ENCODE measurements at places on chromosomes 5 and 9.

DNA sequence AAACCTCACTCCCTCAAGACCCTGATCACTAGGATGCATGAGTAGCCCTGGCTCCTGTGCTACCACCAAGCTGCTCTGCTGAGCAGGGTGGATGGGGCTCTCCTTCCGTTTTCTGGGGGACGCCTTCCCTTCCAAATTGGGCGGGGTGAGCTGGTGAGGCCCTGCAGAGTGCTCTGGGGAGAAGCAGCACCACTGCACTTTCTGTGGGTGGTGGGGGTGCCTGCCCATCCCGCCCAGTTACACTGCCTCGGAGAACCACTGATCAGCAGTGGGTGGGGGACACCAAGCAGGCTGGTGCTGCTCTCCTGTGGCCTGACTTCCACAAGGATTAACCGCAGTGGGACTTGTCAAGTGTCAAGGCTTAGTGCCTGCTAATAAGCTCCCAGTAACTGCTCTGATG lies 19.0 kb downstream of the GFPT2 start:
- no peak for DNase-seq

DNA sequence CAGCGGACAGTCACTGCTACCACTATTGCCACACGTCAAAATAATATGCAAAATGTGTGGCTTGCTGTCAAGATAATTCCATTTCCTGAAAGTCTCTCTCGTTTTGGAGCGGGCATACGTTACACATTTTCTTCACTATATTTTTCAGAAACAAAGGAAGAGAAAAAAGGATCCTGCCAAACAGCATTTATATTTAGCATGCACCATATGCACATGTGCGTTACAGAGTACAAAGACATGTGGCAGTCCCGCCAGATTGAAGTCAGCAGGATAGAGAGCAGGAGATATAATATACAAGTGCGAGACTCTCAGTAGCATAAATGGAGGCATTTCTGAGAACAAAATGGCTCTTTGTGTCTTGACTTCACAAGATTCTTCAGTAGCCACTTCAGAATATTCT lies 221.6 kb upstream of the KIF2A start:
- DNase-seq = no peak

DNA sequence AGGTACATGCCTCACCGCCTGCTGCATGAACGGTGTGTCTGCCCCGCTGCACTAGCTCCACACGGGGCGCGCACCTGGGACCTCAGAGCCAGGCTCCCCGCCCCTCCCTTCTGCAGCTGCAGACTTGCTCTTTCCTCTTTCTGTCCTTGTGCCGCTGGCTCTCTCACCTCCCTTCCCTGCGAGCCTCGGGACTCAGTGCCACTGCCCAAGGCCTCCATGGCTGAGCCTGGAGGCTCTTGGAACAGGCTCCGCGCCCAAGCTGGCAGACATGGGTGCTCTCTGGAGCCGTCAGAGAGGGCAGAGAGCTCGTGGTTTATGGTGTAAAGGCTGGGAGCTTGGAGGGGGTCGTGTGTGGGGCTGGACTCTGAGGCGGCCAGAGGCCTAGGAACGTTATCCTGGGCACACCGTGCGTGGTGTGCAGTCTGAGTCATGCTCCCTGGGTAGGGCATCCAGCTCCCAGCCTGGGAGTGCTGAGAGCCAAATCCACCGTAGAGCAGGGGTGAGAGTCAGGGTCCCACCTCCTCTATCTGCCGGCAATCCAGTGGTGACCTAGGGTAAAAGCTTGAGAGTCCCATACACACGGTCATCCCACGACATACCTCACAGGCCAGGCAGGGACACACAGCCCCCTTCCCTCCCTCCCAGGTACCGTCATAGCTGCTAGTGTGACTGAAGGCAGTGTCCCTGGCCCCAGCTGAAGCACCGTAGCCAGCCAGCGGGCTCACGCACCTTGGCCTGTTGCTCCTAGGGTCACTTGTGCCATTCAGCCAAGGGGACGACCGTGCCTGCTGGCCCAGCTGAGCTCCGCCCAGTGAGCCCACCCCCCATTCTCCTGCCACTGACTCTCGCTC lies 22.4 kb downstream of the GOLGA2 start:
- no peak for DNase-seq

DNA sequence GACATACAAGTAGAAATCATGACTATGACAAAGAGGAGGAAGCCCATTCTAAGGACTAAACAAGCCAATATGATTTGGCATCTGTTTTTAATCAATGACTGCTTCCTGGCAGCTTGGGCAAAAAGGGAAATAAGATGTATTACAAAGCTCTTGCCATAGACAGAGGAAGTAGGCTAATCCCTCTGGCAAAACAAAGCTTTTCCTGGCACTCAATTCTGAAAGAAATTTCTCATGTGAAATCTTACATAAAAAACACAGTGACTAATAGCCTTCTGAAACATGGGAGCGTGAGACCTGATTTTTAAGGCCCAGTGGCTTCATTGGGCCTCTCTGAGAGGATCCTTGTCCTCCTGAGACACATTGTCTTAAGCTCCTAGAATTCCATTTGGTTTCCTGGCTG lies 93.6 kb downstream of the COL23A1 start:
- DNase-seq = no peak

- no peak for DNase-seq
Measured at GRCh38 chr5:315488-316209, 5.9 kb upstream of the AHRR start.

- DNase-seq = no peak
Measured at GRCh38 chr9:115080242-115080641, 37.7 kb downstream of the TNC start.

DNA sequence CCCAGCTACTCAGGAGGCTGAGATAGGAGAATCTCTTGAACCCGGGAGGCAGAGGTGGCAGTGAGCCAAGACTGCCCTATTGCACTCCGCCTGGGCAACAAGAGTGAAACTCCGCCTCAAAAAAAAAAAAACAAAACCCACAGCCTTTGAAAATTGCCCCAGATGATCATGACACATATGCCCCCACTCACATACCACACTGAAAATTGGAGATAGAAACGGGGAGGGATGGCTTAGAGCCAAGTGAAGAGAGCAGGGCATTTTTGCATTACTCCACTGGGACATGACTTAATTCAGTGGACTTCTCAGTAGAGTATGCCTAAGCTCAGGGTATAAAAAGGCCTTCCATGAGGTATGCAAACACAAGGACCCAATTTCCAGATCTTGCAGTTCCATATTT lies 309.3 kb downstream of the BNC2 start:
- no peak for DNase-seq

DNA sequence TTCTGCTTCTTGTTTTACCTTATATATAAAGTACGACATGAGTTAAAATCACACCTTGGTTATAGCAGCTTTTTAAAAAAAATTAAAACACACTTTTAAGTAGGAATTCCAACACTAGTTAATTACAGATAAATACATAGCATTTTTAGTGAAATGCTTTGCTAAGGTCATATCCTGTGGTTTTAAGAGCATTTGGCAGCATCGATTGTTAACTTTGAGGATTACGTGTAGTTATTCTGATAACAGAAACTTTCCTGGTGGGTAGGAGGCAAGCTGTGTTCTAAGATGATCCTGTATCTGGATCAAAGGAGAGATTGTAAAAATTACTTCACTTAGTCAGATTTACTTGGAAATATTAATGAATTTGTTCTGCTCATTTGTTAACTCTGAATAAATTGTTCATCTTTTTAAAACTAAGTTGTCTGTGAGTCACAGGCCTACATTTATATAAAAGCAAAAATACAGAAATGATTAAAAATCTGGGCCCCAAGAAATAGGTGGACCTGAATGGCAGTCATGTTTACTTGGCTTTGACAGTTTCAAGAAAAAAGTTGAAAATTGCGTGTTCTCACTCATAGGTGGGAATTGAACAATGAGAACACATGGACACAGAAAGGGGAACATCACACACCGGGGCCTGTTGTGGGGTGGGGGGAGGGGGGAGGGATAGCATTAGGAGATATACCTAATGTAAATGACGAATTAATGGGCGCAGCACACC lies 58.3 kb downstream of the TRIO start:
- DNase-seq = no peak

- no peak for DNase-seq
Measured at GRCh38 chr5:149133795-149134777, 7.2 kb upstream of the ABLIM3 start.

- DNase-seq = no peak
Measured at GRCh38 chr9:37534412-37534811, 41.8 kb downstream of the FBXO10 start.

GRCh38 chr5:56941981-56942380 lies 9.9 kb downstream of the MIER3 start:
- no peak for DNase-seq

DNA sequence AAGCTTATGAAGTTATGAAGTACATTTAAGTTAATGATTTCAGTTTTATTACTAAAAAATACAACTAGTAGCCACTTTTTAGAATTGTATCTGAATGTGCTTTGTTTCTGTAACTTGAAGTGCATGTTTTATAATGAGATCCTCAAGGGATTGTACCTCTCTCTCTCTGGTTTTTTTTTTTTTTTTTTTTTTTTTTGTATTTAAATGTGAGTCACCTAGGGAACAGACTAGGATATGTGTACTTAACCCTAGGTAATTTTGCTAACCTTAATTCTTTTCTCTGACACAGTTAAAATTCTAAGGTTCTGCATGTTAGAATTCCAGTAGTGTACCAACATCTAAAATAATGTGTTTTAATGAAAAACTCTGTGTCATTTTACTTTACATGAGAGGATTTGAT lies 59.5 kb downstream of the CDC42SE2 start:
- DNase-seq = no peak

- DNase-seq = no peak
Measured at GRCh38 chr5:163910226-163910625, 404.8 kb downstream of the MAT2B start.

DNA sequence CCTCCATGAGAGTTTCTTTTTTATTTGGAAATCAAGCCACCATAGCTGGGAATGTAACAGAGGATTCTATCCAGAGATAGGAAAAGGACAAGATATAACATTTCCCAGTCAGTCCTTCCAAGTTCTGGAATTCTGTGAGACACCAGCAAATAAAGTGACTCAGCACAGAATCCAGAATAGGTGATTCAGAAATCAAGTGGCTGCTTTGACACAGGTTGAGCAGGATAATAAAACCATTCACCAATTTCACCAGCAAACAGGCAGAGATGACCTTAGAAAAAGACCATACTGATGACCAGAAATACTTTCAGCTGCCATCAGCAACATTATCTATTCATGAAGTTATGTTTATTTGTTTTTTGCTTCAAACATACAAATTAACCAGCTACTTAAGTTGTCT lies 491.5 kb upstream of the TUSC1 start:
- DNase-seq = no peak

DNA sequence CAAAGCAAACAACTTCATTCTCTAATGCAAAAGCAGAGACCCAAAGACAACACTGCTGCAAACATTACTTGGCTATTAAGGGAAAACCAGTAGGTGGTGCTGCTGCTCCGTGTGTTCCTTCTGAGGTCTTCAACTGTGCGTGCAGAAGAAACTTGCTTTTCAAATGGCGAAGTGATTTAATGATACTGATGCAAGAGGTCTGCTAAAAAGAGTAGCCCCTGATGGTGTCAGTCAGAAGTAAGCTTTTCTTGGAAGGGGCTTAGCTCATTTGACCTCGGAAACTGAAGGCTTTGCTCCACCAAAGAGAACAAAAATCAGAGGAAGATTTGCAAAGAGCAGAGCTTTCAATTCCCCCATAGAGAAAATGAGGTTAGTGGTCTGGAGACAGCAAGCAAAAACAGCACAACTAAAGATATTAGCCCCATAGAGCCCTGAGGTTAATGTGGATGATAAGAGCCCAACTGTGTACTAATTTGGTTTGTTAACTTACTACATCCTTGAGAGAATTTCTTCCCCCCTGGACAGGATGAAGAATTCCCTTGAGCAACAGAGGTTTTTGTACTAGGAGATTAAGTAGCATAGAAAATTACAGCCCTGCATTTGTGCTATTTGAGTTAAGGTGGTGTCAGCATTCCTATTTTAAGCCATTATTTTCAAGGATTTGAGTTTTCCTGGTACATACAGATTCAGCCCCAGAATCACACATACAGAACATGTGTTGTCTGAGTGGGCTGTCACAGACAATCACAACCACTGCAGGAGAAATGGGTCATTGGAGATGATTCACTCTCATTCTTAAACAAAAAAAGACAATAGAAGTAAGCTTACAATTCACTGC lies 153.2 kb upstream of the C9orf72 start:
- DNase-seq = peak; percentile 66

DNA sequence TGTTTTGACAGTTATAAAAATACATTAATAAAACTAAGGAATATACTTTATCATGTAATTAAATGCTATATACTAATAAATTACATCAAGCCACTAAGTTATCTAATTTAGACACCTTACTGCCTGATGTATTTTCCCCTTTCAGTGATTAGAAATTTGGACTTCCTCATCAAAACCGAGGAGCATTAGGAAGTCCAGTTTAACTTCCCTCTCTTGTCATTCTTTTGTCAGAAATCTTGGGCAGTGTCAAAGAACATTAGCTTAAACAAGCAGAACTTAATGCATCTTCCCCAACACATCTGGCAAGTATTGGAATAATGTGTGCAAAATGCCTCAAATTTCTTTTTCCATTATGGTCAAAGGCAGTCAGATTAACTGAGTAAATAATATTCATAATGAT lies 81.6 kb downstream of the PLPP1 start:
- no peak for DNase-seq

- DNase-seq = no peak
Measured at GRCh38 chr5:77209495-77210090, 887 bp upstream of the PDE8B start.

DNA sequence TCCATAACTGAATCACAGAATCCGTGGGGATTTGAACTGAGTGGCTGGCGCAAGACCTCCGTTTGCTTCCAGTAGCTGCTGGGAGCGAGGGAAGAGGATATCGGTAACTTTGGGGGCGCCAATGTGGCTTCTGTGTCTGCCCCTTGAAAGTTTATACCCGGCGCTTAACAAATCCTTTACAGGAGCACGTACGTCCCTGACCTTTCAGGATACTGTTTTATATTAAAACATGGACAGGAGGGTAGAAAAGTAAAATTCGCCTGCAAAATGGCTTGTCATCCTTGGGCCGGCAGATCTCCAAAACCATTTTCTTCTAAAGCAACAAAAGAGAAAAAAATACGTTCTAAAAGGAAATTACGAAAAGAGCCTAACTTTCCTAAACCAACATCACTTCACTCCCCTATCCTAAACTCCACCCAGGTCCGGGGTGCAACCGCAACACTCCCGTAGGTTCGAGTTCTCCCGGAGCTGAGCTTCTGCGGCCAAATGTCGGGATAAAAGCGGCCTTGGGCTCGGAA lies 656 bp upstream of the DMRT3 start:
- DNase-seq = no peak

DNA sequence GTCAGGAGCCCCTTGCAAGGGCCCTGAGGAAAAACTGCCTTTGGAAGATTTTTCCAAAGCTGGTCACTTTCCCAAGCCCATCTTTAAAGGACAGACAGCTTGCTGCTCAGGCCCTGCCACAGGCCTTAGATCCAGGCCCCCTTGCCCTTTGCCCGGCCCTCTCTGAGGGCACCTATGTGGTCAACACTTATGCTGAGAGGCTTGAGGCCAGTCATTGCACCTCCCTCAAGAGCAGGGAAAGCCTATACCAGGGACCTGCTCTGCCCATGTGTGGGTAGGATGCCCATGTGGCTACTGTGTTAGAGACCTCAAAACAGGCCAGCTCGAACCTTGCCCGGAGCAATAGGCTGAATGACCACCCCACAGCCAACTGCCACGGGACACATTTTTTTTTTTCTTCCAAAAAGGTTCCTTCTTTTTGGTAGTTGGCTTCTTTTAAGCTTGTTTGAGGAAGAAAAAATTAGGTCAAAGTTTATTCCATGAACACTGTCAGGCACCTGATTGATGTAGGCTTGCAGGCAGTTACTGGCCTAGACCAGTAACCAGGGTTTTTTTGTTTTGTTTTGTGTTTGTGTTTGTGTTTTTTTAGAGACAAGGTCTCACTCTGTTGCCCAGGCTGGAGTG lies 3.8 kb downstream of the TCF7 start:
- DNase-seq = no peak

- peak; percentile 58 for DNase-seq
Measured at GRCh38 chr5:66609615-66610014, 13.4 kb downstream of the MAST4 start.
